ENCODE measurements at places on chromosomes 4 and X.

DNA sequence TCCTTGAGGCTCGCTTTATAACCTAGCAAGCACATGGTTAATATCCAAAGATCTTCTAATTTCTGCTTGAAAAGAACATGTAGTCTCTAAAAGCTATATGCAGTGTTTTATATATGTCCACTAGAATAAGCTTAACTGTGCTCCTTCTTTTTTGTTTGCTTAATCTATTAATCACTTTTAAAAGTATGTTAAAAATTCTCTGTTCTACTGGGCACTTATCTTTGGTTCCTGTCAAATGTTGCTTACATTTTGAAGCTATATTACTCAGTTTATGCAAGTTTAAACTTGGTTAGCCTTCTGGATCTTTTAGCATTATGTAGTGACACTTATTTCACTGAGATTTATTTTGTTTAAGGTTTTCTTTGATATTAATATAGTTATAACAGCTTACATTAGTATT is 32.5 kb downstream of the MAOA start:
- no peaks in the 10 kb centered on the region for H3K27me3 ChIP-seq
- no peaks in the 10 kb centered on the region for H3K36me3 ChIP-seq
- DNase-seq, result peak; percentile 47
- H3K4me1 ChIP-seq, result peaks cover 25% of the 10 kb centered on the region

GRCh38 chr4:107625391-107625902 is 94.6 kb downstream of the PAPSS1 start:
- no peak overlapping the region for H3K4me3 ChIP-seq
- H3K36me3 ChIP-seq, result no peaks in the 10 kb centered on the region
- no peaks in the 10 kb centered on the region for H3K27me3 ChIP-seq
- no peaks in the 10 kb centered on the region for H3K4me1 ChIP-seq
- no peak for DNase-seq
- no peak overlapping the region for H3K27ac ChIP-seq

DNA sequence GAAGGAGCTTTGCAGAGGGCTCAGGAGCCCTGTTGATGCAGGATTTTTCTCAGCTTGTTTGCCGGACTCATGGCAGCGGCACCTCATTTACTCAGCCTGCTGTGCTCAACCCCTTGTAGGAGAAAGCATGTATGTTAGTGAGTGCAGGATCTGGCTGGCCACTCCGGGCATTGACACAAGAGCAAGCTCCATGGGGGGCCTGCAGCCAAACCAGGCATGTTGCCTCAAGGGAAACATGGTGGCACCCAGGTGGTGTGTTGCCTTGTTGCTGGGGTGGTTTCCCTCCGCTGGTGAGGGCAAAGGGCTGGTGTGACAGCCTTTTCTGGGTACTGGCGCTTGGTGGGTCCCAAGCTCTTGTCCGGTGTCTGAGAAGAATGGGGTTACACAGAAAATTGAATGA is 189.3 kb upstream of the ANXA3 start:
- H3K4me3 ChIP-seq, result no peak overlapping the region
- no peaks in the 10 kb centered on the region for H3K4me1 ChIP-seq
- H3K27me3 ChIP-seq, result no peaks in the 10 kb centered on the region
- no peak overlapping the region for H3K27ac ChIP-seq

DNA sequence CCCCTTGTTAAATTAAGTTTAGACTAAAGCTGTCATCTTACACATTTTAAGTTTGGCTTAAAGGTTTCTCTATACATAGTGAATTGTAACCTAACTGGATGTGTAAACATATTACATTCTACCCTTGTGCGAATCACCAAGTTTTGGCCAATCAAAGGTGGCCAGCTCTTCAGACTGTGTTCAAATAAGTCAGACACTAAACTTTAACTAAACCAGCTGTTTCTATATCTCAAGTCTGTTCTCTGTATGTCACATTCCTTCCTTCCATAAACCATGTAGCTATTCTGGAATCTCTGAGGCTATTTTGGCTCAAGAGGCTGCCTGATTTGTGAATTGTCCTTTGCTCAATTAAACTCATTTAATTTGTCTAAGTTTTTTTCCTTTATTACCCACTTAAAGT is 6.7 kb downstream of the SULT1B1 start:
- H3K27ac ChIP-seq, result no peak overlapping the region
- no peaks in the 10 kb centered on the region for H3K36me3 ChIP-seq
- peaks cover 21% of the 10 kb centered on the region for H3K4me1 ChIP-seq
- DNase-seq, result peak; percentile 39
- H3K4me3 ChIP-seq, result no peak overlapping the region
